Heart right ventricle (tissue), 16 donors: ENCODE measurements at places on chromosomes 1 and 21. TPM values are rescaled to one million over a fixed set of nuclear protein-coding genes. Genes with fewer than 3 reads are reported as not detected.

The EPHA2 gene
- 12.0 TPM for total RNA-seq

GRCh38 chr1:167469280-167469965 lies 48.9 kb downstream of the CD247 start:
- H3K4me3 ChIP-seq, result no peak overlapping the region
- no peak overlapping the region for H3K27ac ChIP-seq
- peaks cover 5% of the 10 kb centered on the region for H3K4me1 ChIP-seq
- no peaks in the 10 kb centered on the region for H3K27me3 ChIP-seq
- DNase-seq, result no peak

DNA sequence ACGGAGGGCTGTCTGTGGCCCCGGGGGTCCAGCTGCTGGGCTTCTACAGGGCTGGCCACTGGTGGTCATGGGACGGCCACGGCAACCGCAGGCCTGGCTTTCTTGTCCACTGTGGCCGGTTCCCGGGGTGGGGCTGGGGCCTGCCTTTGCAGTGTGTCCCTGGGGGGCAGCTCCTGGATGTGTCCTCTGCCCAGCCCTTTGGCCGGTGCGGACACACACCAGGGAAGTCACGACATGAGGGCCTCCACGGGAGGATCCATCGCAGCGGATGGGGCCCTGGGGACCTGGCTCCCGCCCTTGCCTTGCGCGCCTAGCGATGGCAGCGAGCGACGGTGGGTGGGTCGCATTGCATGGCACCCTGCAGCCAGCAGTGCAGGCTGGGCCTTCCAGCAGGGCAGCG lies 18.0 kb downstream of the PFKL start:
- no peak overlapping the region for H3K27ac ChIP-seq
- H3K4me3 ChIP-seq, result no peak overlapping the region
- H3K36me3 ChIP-seq, result peaks cover 100% of the 10 kb centered on the region
- DNase-seq, result no peak
- H3K27me3 ChIP-seq, result no peaks in the 10 kb centered on the region

GRCh38 chr1:97674517-97674916 lies 246.3 kb downstream of the DPYD start:
- H3K27ac ChIP-seq, result no peak overlapping the region
- no peak for DNase-seq
- H3K27me3 ChIP-seq, result no peaks in the 10 kb centered on the region
- no peak overlapping the region for H3K4me3 ChIP-seq
- H3K4me1 ChIP-seq, result no peaks in the 10 kb centered on the region
